ENCODE measurements at places on chromosomes 16 and 17. TPM values are rescaled to one million over a fixed set of nuclear protein-coding genes. Genes with fewer than 3 reads are reported as not detected.

The FA2H gene
- 0.49 TPM for total RNA-seq

DNA sequence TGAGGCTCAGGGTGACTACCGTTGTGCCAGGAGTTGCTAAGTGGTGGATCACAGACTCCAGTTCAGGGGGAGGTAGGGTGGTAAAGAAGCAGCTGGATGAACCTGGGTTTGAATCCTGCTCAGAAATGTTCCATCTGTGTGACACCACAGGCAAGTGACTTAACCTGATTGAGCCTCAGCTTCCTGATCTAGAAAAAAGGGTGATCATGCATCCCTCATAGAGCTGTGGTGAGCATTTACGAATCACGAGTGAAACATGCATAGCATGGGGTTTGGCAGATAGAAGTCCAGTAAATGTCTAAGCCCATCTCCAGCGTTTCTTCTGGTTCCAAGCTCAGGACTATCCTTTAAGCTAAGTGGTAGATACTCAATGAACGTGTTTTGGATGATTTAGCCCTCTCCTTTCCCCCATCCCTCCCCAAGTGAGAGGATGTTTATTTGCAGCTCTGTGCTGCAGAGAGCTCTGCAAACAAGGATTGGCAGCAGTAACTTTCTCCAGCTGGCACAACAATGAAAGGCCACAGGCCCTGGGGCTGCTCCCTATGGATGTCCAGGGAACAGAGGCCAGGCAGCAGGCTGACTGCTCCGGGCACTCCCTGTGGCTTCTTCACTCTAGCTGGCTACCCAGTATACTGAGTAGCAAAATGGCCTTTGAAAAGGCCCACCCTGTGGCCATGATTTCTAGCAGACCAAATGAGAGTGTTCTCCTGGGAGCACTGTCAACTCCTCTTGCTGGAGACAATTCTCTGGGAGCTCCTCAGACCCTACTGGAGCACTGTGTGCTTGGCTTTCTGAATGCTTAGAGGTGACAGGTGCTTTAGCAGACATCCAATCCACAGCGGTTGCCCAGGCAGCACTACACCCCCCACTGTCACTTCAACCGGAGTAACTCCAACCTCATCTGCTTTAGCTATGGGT is 21.3 kb downstream of the CA4 start:
- H3K27ac ChIP-seq = no peak overlapping the region
- H3K27me3 ChIP-seq = no peaks in the 10 kb centered on the region
- no peaks in the 10 kb centered on the region for H3K36me3 ChIP-seq
- DNase-seq = no peak
- H3K4me3 ChIP-seq = no peak overlapping the region

- H3K4me3 ChIP-seq = no peak within 1 kb of the TSS
- no peaks in the 10 kb centered on the region for H3K36me3 ChIP-seq
Observed at GRCh38 chr16:2787406-2787805, at the start of gene PRSS33. Gene PRSS33, minus strand, starts transcription at chr16:2787560. Its CDS starts 1,013 bp downstream, at chr16:2786547.

GRCh38 chr16:26195225-26195624 is 503.5 kb downstream of the HS3ST4 start:
- no peaks in the 10 kb centered on the region for H3K4me1 ChIP-seq
- H3K4me3 ChIP-seq = no peak overlapping the region
- H3K36me3 ChIP-seq = no peaks in the 10 kb centered on the region
- no peaks in the 10 kb centered on the region for H3K27me3 ChIP-seq
- no peak for DNase-seq

GRCh38 chr17:7515911-7516610 is 31.9 kb downstream of the POLR2A start:
- H3K27me3 ChIP-seq = no peaks in the 10 kb centered on the region
- no peak overlapping the region for H3K27ac ChIP-seq
- H3K4me1 ChIP-seq = no peaks in the 10 kb centered on the region
- peaks cover 25% of the 10 kb centered on the region for H3K36me3 ChIP-seq

DNA sequence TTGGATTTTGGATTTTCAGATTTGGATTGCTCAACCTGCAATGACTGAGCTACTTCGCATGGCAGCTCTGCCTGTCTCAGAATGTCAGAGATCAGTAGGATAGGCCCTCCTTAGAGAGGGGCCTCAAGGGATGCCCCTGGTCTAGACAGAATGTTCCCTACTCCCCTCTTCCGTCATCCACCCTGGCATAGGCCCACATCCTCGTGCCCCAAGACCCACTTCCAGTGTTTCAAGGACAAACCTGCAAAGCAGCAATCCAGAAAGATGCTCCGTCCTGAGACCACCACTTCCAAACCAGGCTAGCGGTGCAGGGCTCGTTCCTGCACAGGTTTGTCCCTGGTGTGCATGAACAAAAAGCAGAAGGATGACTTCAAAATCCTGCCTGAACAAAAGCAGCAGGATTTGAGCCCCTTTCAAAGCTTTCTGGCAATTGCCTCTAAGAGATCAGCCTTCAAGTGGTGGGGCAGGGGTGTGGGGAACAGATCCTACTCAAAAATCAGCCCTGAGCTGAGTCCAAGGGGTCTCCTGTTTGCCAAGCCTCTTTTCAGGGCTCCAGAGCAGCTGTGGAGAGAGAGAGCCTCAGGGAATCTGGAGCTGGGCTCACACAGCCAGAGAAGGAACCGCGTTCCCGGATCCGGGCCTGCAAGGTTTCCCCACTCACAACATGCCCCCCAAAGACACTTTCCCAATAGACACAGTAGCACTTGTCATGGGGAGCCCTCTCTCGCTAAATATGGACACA is 121.1 kb downstream of the SOCS1 start:
- H3K4me3 ChIP-seq = no peak overlapping the region
- peaks cover 75% of the 10 kb centered on the region for H3K4me1 ChIP-seq
- H3K27me3 ChIP-seq = no peaks in the 10 kb centered on the region
- no peak overlapping the region for H3K27ac ChIP-seq
- no peak for DNase-seq
